ENCODE measurements at places on chromosomes 3 and 15. TPM values are rescaled to one million over a fixed set of nuclear protein-coding genes. Genes with fewer than 3 reads are reported as not detected.

MINAR1 gene
- 0.76 TPM for total RNA-seq

- DNase-seq = no peak
Observed at GRCh38 chr15:69953051-69953450, 144.7 kb downstream of the TLE3 start.

SECISBP2L gene
- total RNA-seq = 58.4 TPM

GRCh38 chr15:76905855-76906254 is 715 bp upstream of the SCAPER start:
- no peak for DNase-seq

DNA sequence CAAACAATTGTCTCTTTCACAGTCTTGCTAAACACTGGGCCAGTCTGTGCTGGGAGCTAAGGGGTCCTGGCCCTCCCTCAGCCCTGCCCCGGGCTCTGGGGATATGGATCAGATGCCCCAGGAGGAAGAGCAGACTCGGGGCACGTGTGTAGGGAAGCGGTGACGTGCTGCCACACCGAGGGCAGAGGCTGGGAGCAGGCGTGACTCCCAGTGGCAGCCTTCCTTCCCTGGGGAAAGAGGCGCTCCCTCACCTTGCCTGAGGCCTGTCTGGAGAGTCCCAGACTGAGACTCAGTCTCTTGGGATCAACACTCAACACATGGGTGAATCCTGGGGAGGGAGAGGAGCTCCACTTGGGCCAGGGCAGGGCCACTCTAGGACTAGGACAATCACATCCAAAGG is 54.1 kb upstream of the GRIP2 start:
- peak; percentile 49 for DNase-seq

DNA sequence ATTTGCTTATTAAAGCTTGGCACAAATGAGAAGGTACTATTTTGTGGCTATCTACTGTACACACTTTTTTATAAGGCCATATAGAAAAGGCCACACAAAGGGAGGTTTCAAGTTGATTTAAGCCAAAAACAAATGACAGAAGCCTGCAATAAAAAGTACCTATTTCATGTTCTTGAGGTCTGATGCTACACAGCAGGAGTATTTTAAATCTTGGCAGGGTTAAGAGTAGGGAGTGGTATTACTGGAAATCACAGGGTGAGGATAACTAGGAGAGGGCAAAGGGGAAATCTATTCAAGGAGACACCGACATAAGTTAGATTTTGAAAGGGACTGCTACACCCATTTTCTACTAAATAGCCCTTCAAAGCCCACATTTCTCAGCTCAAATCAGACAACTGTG is 146.2 kb downstream of the GREM1 start:
- no peak for DNase-seq

DNA sequence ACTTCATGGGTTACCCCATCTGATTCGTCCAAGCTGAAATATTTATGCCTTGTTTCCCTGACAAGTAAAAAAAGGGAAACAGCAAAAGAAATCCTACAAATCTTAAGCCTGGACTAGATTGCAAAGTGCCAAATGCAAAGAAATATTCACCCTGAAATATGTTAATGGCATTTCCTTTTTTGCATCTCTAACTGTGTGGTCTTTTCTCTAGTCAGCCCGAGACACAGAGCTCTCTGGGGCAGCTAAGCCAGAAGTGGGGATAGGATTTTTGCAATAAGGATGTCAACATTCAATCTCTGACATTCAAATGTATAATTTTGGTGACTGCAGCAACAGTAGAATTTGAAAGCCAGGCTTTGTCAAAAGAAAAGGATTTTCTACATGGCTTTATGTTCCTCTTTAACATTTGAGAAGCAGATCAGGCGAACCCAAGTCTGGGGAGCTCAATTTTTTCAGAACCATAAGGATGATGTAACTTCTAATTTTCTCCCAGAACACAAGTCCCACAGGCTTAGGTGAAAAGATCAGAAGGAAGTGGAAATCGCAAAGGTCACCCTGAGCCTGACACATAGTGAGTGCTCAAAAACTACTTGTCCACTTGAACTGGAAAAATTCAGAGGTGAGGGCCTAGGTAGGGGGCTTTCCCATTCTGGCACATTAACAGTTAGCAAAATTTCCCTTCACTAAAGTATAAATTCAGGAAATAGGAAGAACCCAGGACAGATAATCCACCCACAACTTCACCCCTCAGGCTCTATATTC is 28.2 kb upstream of the KCNMB3 start:
- no peak for DNase-seq

TMEM40 gene
- total RNA-seq = not detected

GRCh38 chr15:60763688-60764087 is 284.7 kb upstream of the ICE2 start:
- no peak for DNase-seq

DNA sequence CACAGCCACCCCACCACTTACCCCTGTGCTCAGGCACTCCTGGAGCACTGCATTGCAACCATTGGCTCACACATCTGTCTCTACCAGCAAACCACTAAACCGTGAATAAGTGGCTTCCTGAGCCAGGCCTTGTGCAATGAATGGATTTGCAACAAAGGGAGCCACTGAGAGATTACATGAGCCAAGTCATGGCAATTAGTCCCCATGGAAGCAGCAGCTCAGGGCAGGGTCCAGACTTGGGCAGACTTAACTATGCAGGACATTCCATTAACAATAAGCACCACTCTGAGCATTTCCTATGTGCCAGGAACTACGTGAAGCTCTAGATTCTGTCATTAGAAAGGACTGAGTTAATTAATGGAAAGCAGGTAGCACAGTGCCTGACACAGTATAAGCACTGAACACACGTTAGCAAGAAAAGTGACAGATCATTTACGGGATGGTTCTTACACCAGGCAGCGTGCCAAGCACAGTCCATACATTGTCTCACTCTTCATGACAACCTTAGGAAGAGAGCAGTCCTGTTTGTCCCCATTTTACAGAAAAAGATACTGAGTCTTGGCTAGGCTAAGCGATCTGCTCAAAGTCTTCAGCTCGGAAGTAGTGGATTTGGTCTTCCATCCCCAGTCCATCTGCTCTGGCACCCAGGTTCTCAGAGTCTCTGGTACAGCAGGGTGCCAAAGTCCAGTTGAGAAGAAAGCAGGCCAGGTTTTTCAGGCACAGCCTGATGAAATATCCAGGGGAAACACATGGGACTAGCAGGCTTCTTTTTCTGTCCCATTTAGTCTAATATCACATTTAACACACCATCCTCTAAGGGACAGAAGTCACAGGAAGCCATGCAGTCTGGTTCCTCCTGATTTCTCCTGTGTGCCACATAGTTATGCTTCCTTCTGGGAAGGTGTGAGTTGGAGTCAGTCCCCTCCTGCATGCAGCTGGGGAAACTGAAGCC is 44.1 kb downstream of the LIPC start:
- no peak for DNase-seq

DNA sequence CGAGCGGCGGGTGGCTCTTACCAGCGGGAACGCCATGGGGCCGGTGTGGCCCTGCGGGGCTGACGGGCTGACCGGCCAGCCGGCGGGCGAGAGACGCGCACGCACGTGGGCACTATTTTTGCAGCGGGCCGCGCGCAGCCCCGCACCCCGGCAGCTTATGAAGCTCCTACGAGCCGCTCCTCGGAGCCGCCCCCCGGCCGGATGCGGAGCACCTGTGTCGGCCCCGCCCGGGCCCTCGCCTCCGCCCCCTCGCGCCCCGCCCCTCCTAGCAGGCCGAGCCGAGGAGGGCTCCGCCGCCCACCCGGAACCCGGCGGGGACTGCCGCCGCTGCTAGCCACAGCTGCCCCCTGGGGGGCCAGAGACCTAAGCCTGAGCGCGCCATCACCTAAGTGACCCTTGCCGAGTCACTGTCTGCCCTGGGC is 683 bp upstream of the CPEB1 start:
- DNase-seq = peak; percentile 70

GRCh38 chr3:89932882-89933281 is 825.5 kb downstream of the EPHA3 start:
- DNase-seq = no peak

STT3B gene
- 82.5 TPM for total RNA-seq

GRCh38 chr3:158617982-158618875 is 26.1 kb upstream of the GFM1 start:
- no peak for DNase-seq

CX3CR1 gene
- total RNA-seq = 0.52 TPM

ROPN1 gene
- not detected for total RNA-seq

DNA sequence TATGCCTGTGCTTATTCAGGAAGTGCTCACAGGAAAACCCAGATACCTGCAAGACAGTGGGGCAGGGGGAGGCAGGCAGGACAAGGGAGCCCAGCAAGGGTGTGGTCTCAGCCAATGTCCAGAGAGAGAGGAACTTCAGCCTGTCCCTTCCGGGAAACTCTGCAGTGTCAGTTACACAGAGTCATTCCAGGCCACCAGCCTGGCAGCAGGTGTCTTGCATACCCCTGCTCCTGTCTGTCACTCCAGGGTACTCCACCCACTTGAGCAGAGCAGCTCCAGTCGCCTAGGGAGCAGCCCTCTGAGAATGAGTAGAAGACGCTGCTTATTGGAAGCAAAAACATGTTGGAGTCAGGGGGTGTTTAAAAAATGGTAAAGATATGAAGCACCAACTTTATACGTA is 431.2 kb upstream of the RGMA start:
- DNase-seq = no peak

TMEM45A gene
- total RNA-seq = 34.5 TPM

PAQR5 gene
- 0.29 TPM for total RNA-seq

RPSA gene
- total RNA-seq = 674 TPM

GRCh38 chr3:58804914-58805313 is 138.3 kb upstream of the FAM3D start:
- DNase-seq = no peak

MESP1 gene
- 0.69 TPM for total RNA-seq

TRANK1 gene
- 13.9 TPM for total RNA-seq

DNA sequence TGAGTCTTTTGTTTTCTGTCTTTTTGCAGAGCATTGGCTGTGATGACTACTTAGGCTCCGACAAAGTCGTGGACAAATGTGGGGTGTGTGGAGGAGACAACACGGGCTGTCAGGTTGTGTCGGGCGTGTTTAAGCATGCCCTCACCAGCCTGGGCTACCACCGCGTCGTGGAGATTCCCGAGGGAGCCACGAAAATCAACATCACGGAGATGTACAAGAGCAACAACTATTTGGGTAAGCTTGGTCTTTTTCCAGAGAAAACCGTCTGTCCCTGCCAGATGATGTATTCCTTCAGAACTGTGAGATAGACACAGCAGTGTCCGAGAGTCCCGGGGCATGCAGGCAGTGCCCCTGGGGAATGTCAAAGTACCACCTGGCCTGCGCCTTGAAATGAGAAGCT is 149.9 kb upstream of the NR2E3 start:
- DNase-seq = no peak

DNA sequence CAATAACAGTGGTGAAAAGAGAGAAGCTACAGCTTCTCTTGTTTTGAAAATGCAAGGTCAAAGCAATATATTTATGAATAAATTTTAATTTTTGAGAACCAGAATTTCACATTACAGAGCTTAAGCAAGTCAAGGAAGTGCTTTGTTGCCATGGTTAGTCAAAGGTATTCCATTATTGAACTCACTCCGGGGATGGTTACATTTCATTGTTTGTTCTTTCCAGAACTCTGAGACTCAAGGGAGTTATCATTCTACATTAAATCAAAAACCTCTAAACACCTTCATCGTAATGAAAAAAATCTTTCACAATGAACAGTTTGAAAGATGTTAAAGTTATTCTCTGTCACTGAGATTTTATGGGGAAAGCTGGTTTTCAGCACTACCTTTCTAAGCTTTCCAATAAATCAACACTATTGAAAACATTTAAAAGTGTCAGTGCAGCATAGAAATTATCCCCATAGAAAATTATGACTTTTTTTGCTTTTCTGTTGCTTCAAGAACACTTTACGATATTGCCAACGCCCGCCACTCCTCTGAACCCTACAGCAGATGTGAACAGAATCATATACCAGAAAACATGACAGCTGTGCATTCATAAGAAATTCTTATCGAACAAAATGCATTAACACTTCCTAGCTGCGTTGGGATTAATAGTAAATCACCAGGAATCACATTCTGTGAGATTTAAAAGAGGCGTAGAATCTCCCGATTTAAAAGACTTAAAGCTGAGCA is 83.0 kb downstream of the OTOL1 start:
- DNase-seq = no peak

DNA sequence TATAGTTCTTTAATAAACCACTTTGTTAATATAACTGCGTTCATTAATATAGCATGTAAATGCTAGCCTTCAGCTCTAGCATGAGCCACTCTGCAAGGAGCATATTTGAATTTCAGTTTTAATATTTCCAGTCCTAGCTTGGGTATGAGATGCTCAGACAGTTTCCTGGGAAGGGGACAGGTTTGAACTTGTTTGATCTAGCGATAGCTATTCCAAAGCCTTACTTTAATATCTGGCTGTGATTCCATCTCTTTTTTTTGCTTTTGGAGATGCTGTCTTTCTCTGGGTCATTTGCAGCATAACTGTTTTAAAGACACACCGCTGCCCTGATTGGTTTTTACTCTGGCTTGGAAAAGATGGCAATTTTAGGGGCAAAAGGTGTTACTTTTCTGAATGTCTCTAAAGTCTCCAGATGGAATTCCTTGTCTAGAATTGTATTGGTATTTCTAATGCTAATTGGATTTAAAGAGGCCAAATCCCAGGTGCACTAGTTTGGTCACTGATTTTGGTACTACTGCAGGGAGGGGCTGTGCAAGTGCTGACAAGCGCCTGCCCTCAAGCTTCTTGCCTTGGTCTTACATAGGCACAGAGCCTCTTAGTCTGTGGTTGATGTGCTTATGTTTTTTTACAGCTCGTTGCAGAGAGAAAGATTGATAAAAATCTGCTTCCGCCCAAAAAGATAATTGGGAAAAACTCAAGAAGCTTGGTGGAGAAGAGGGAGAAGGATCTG is 2.8 kb downstream of the NISCH start:
- DNase-seq = no peak

DNA sequence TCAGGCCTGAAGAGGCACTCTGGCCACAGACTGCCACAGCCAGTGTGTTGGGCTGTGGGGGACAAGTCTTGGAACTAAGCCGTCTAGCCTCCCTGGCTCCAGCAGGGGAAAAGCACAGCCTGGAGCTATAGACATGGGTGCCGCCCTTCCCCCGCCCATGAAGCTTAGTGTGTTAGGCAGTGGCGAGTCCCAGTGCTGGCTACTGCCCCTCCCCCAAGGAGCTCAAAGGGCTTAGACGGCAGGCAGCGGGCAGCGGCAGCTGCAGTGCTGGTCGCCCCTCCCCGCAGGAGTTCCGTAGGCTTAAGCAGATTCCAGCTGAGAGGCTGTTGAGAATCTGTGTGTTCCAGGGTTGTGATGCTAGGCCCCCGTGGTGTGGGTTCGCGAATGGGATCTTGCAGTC is 135.8 kb upstream of the RORA start:
- no peak for DNase-seq

DNA sequence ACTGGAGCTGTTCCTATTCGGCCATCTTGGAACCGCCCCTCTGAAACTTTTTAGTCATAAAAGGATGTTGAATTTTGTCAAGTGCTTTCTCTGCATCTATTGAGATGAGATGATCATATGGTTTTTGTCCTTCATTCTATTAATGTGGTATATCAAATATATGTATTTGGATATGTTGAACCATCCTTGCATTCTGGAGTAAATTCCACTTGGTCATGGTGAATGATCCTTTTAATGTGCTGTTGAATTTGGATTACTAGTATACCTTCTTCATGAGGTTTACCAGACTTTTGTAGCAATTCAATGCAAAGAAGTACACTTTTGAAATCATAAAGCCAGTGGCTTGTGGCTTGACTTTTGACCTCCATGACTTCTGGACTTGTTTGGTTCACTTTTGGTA is 33.4 kb upstream of the XRN1 start:
- no peak for DNase-seq

MYO5A gene
- total RNA-seq = 44.7 TPM

Measured in posterior vena cava (tissue), 2 donors.